Endodermal cell (in vitro differentiated cells): ENCODE measurements at places on chromosomes 2 and 18.

GRCh38 chr2:190277234-190278112 is 42.2 kb downstream of the HIBCH start:
- DNase-seq, result peak; percentile 52

GRCh38 chr2:130756053-130756873 is 923 bp downstream of the AMER3 start:
- DNase-seq, result peak; percentile 90

GRCh38 chr2:146540271-146540932 is 1304.4 kb upstream of the ACVR2A start:
- DNase-seq, result peak; percentile 89

DNA sequence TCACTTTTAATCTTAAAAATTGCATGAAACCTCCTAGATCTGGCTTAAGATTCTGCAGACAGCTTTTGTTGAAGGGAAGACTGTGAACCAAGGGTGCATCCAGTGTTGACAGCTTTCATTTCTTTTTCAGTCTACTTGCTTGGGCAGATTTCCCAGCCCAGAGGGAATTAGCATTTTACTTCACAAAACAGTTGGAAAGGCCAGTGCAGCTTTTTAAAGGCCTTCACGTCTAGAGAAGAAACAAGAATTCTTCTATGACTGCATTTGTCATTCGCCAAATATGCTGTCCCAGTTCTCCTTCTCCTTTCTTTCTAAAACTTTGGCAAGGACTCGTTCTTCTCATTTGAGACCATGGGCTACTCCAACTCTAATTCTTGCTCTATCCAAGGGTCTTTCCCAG is 17.4 kb downstream of the NTSR2 start:
- DNase-seq, result no peak

DNA sequence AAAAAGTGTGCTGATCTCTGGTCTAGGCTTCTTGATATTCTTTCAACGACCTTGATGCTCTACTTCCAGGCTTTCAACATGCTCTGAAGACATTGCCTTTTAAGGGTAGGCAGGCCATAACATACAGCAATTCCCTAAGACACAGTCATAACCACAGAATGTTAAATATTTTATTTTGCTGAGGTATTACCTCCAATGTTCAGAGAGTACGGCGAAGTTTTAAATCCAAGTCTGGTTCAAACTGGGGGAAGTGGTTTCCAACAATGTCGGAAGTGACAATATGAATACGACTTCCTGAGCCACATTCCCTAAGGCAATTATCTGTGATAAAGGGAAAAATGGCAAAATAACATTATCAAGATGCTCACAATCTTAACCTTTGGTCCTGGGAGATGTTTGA is 1077.9 kb upstream of the PIK3C3 start:
- no peak for DNase-seq

- no peak for DNase-seq
Measured at GRCh38 chr2:113840518-113840917, 49.4 kb upstream of the ACTR3 start.

DNA sequence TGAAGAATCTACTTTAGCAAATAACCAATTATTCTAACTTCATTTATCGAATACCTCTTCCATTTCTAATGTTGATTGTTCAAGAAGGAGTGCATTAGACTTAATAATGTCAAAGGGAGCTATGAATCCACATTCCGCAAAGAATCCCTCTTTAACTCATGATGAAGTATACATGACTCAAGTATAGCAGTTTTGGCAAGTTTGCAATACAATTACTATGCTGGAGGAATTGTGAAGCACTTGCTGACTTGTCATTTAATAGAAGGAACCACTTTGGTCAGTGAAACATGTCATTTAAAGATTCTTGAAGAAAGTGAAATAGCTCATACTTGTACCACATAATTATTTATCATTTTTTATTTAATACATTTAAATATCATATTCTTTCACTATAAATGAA is 125.1 kb downstream of the SLC39A10 start:
- no peak for DNase-seq

GRCh38 chr2:161722547-161723503 is 98.6 kb downstream of the SLC4A10 start:
- peak; percentile 56 for DNase-seq

DNA sequence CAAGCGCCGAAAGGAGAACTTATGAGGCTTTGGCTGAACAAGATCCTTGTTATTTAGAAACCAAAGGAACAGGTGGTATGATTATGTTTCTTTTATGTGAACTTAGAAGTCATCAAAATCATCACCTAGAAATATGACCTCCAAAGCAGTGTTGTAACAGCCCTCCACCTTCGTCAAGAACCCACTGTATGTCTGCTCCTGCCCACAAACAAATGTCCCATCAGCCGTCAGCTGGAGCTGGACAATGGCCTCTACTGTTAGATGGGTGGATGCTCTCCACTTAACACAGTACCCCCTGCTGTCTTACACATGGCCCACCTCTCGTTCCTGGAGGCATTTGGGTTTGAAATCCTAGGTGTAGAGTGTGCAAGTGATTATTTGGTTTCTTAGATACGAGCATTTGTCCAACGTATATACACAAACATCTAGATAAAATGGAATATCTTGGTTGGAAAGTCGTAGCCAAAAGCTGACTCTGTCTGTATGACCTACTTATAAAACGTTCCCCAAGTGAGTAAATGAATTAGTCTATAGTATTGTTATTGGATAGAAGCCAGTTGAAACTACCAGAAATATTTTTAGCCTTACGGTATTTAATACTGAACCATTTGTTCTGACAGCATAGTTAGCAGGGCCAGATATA is 113.0 kb downstream of the CRIM1 start:
- no peak for DNase-seq

GRCh38 chr2:175579646-175580045 is 398.1 kb upstream of the ATP5MC3 start:
- DNase-seq, result no peak

DNA sequence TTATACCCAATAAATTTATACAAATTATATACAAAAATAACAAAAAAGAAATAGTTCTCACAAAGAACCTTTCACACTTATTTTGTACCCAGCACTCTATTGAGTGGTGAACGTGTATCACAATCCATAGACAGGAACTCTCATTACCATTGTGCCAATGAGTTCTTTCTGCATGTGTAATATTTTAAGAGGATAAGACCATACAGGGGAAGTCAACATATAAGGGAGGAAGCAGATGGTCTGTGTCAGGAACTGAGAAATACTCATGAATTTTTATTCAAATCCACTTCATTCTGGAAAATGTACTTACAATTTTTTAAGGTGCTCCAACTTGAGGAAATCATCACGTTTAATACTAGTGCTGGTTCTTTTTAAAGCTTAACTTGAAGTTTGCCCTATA is 27.1 kb upstream of the ELOA2 start:
- DNase-seq, result no peak

DNA sequence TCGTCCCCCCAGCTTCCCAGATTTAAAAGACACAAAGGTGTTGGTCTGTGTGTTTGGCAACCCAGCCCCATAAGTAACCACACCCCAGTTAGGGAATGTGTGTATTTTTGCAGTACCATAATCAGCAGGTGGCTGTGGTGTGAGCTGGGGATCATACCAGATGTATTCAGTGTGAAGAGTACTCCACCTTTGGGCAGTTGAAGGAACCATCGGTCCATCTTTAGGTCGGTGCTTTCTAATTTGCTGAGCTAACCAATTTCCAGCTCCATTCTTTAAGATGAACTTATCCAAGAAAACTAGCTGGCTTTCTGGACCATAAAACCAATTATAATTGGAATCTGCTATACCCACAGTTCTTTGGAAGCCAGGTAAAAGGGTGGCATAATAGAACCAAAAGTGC is 3.2 kb downstream of the DSEL start:
- no peak for DNase-seq

GRCh38 chr2:54579682-54580620 is 123.8 kb downstream of the SPTBN1 start:
- no peak for DNase-seq

DNA sequence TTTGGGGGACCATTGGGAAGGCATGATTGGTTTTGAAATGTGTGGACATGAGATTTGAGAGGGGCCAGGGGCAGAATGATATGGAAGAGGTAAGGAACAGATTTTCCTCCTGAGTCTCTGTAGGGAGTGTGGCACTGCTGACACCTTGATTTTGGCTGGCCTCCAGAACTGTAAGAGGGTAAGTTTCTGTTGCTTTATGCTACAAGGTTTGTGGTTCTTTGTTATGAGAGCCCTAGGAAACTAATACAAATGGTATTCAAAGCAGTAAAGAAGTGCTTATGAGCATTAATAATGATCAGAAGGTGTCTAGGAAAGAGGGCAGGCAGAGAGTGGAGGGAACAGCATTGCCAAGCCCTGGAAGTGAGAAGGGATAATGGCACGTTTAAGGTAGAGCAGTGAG is 574.3 kb upstream of the NXPH2 start:
- no peak for DNase-seq

DNA sequence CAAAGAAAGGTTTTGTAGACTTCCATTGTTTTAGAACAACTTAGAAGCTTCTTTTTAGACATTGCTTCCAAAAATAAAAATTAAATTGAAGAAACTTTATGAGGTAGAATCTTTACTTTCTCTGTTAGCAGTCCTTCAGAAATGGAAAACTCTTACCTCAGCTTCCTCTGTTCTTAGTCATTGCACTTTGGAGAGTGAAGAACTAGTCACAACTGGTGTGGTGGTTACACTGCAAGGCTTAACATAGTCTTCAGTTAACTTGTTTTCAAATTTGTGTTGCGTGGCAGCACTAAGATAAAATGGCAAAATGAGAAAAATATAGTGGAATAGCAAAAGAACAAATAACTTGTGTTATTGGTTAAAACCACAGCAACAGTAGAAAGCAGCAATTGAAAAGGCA is 332.6 kb downstream of the KIAA1328 start:
- no peak for DNase-seq

- no peak for DNase-seq
Measured at GRCh38 chr2:188963741-188964140, 10.4 kb upstream of the COL3A1 start.

DNA sequence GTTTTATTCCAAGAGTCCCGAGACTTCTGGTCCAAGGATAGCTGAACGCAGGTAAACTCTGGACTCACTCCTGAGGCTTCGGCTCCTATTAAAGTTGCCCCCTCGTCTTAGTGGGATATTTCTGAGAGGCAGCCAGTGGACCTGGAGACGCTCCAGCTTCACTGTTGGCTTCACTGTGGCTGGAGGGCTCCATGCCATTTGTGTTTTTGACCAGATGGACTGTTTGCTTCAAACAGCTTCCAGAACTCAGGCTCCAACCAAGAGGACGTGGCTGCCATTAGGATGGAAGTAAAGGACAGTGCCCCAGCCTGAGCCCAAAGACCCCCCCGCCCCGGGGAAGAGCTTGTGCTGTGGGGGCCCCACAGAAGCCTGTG is 94.4 kb upstream of the LDAH start:
- DNase-seq, result no peak

DNA sequence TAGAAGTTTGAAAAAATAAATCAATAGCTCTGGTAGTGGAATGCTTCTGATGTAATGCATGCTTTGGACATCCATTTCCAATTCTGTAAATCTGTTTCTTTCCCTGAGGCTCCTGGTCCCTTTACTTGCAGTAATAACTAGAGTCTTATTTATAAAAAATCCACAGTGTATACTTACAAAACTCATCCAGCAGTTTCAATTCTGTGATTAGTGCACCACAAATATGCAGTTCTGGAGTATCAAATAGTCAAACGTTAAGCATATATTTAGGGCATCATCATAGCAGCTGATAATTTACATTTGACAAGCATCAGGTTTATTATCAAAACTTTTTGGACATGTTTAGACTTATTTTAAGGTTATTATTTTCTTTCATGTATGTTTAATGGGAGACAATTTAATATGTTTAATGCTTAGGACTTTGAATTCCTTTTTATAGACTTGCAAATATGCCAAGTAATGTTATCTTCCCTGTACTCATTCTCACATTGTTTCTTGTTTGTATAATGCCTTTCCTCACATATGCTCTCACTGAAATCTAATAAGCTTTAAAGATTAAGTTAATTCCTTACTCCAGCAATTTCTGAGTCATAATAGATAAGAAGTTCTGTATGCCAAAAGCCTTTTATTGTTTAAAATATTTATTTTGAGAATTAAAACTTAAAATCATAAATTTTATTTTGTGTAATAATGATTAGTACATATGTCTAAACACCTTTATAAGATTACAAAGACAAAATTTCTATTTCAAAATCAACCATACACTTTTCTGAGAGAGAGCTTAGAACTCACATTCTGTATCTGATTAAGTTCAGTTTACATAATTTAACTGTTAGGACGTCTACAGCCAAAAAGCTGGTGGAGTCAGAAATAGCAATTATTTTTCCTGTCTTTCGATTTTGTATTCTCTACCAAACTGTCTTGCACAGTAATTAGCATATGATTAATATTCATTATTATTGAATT is 341.5 kb upstream of the TMEFF2 start:
- DNase-seq, result no peak

- DNase-seq, result no peak
Measured at GRCh38 chr18:23230686-23231085, 95.4 kb downstream of the CABLES1 start.

GRCh38 chr2:20781656-20782265 is 41.1 kb downstream of the LDAH start:
- peak; percentile 77 for DNase-seq

DNA sequence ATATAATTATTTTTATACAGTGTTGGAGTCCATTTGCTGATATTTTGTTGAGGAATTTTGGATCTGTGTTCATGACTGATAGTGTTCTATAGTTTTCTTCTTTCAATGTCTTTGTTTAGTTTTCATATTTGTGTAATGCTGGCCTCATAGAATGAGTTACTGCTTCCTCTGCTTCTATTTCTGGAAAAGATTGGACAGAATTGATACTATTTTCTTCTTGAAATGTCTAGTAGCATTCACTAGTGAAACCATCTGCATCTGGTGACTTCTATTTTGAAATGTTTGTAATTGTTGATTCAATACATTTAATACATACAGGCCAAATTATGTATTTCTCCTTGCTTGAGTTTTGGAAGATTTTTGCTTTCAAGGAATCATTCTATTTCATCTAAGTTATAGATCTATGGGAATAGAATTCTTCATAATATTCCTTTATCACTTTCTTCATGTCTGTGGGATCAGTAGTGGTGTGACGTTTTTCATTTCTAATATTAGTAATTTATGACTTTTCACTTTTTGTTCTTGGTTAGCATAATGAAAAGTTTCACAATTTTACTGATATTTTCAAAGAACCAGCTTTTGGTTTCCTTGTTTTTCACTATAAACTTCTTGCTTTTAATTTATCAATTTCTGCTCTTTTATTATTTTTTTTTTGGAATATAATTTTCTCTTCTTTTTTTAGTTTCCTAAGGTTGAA is 509.9 kb upstream of the VRK2 start:
- no peak for DNase-seq

GRCh38 chr2:38528008-38528442 is 74.7 kb downstream of the HNRNPLL start:
- DNase-seq, result peak; percentile 86

- no peak for DNase-seq
Measured at GRCh38 chr2:230269715-230270114, 44.2 kb downstream of the SP140 start.
